ENCODE measurements at places on chromosomes 7 and 10.

GRCh38 chr7:2022737-2023250 is 210.0 kb downstream of the MAD1L1 start:
- no peak for DNase-seq

DNA sequence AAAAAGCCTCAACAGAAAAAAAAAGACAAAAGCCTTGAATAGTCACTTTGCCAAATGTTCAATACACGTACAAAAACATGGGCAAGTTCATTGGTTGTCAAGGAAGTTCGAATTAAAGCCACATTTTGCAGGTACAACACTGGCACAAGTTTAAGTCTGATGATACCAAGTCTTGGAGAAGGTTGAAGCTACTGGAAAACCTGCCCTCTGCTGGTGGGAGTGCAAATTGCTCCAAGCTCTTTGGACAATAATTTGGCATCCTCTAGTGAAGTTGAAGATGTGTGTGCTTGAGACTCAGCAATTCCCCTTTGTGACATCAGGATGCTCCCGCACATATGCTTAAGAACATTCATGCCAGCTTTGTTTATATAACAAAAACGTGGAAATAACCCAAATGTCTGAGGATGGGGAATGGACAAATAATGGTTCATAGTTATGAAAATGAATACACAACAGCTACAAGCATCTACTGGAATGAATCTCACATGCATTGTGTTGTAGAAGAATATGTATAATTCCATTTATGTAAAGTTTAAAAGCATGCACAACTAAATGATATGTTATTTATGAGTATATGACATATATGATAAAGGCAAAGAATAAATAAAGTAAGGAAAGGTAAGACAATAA is 120.0 kb upstream of the PLPP4 start:
- peak; percentile 15 for DNase-seq

- DNase-seq, result no peak
Observed at GRCh38 chr10:119120413-119120867, 16.5 kb downstream of the DENND10 start.

DNA sequence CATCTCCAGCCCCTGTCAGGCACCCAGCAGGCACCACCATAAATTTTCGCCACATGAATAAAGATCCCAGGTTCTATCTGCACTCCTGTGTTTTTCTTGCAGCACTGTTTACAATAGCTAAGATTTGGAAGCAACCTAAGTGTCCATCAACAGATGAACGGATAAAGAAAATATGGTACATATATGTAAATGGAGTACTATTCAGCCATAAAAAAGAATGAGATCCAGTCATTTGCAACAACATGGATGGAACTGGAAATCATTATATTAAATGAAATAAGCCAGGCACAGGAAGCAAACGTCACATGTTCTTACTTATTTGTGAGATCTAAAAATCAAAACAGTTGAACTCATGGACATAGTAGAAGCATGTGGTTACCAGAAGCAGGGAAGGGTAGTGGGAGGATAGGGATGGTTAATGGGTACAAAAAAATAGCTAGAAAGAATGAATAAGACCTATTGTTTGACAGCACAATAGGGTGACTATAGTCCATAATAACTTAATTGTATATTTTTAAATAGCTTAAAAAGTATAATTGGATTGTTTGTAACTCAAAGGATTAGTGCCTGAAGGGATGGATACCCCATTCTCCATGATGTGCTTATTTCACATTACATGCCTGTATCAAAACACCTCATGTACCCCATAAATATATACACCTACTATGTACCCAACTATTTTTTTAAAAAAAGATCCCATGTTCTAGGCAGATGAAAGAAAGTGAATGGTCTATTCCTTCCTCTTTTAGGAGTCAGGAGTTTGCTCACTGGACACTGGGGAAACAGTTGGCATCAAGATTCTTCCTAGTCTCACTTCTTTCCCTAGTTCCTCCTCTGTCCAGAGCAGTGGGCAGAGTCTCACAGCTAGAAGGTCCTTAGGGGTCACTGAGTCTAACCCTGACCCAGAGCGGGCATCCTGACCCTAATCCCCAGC is 1.0 kb upstream of the NPFFR1 start:
- no peak for DNase-seq

GRCh38 chr7:6647080-6647479 is 10.0 kb downstream of the ZNF316 start:
- no peak for DNase-seq

DNA sequence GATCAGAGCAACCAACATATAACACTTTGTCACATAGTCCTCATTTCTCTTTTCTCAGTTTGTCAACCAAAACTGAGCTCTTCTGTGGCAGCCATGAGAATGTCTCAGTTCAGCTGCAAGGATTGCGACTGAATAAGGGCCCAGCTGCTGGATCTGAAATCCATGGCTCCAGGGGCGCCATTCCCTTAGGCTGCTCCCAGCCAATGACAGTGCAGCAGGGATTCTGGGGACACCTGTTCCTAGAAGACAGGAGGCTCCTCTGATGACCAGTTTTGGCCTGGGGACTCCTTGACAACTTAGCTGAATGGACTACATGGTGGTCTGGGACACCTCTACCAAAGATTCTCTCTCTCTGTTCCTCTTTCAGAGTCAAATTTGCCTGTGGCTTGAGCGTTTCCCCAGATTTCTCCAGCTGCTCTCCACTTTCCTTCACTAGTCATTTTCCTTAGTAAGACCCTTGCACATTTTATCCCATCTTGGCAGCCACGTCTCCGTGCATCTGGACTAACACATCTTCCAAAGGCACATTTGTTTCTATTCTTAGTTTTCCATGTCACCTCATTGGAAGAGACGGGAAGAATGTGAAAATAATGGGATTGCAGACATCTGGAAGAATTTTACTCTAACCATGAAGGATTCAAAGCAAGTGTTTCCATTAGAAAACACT is 28.1 kb upstream of the KIF5B start:
- no peak for DNase-seq

- no peak for DNase-seq
Observed at GRCh38 chr7:30996256-30996655, 32.5 kb downstream of the GHRHR start.

- no peak for DNase-seq
Observed at GRCh38 chr10:86188326-86188725, 178.3 kb downstream of the GRID1 start.

- DNase-seq, result no peak
Observed at GRCh38 chr7:32104766-32105165, 34.6 kb upstream of the PDE1C start.

DNA sequence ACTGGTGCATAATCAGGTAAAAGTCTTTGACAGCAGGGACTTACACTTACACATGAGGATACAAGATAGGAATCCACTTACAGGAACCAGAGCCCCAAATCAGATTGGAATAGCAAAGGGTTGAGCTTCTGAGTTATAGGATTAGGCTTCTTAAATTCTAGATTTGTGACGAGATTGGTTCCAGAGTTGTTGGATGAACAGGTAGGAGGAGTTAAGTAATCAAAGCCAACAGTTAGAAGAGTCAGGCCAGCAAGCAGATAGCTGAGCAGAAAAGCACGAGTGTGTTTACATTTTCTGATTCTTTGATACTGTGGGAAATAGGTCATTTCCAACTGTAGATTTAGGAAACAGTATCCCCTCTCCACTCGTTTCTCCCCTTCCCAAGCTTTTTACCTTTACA is 167.0 kb downstream of the MDFIC start:
- no peak for DNase-seq

GRCh38 chr10:132413226-132414205 is 16.5 kb downstream of the PWWP2B start:
- DNase-seq, result no peak

Data from T-cell (primary cell).